ENCODE measurements at places on chromosomes 5 and 9.

DNA sequence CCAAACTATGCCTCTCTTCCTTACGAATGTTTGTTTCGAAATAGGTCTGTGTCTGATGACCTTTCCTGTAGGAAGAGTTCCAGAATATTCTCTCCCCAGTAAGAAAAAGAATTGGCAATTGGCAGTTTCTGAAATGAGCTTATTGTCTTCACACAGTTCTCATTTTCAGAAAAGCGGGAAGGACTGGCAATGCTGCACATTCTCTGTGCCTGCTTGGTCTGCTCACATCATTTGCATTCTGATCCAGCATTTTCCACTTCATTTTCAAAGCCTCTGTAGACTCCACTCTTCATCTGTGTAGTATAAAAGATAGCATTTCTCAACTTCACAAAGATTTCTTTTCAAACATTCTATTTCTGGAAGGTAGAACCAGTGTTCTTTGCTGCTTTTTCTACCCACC, 120.6 kb upstream of the CCDC112 start:
- DNase-seq, result no peak

- no peak for DNase-seq
Observed at GRCh38 chr5:175895686-175896102, 24.3 kb downstream of the CPLX2 start.

- DNase-seq, result no peak
Observed at GRCh38 chr5:178318893-178319292, 86.3 kb upstream of the PHYKPL start.

DNA sequence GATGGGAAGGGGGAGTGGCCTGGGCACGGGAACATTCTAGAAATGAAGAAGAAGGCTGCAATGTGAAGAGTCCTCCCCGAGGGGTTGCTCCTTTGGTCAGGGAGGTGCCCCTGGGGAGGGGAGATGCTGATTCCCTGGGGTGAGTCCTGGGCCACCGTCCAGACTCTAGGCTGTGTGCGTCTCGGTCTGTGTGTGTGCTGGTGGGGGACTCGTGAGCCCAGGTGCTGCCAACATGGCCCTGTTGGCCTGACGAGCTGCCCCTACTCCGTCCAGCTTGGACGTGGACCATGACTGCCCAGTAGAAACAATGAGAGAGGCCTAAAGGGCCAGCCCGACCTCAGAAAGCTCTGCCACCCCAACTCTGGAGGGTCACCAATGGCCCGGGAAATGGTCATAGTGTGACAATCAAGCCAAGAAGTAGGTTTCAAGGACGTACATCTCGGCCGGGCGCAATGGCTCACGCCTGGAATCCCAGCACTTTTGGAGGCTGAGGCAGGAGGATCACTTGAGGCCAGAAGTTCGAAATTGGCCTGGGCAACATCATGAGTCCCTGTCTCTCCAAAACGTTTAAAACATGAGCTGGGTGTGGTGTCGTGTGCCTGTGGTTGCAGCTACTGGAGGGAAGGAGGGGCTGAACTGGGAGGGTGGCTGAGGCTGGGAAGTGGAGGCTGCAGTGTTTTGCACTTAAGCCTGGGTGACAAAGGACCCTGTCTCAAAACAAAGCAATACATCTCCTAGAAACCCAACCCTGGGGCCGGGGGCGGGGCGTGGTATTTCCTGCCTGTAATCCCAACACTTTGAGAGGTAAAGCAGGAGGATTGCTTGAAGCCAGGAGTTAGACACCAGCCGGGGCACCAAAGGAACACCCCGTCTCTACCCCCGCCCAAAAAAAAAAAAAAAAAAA, 17.0 kb downstream of the LHX3 start:
- no peak for DNase-seq

DNA sequence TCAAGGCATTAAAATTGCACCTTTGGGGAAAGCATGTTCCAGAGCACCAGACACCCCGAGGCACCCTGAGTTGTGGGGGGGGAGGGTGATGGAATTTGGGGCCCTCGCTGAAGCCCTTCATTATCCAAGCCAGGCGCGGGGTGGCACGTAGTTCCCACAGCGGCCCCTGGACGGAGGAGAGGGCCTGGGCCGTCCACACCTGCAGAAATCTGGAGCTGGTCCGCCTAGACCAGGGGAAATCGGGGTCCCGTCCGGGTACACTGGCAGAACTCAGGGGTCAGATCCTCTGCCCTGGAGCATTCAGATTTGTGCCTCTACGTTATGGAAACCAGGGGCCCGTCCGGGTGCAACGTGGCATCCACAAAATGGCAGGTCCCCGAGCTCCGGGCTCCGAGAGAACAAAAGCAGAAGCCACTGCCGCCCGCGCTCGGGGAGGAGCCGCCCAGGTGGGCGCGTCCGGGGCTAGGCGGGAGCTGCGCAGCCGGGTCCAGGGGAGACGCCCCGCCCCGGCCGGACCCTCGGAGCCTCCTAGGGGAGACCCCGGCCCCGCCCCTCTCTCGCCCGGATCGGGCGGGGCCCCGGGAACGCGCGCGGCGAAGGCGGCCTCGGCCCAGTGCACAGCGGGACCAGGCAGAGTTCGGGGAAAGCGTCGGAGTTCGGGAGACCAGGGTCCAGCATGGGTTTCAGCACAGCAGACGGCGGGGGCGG, at the start of gene PLEKHG4B:
PLEKHG4B (plus strand) TSS at position 613 of the 708 bp plus-strand sequence; CDS start at position 677, 64 bp downstream.
- DNase-seq, result peak; percentile 18

- no peak for DNase-seq
Observed at GRCh38 chr9:132541870-132542830, 40.3 kb upstream of the BARHL1 start.

GRCh38 chr5:128870373-128870772, 94.9 kb upstream of the SLC27A6 start:
- no peak for DNase-seq

DNA sequence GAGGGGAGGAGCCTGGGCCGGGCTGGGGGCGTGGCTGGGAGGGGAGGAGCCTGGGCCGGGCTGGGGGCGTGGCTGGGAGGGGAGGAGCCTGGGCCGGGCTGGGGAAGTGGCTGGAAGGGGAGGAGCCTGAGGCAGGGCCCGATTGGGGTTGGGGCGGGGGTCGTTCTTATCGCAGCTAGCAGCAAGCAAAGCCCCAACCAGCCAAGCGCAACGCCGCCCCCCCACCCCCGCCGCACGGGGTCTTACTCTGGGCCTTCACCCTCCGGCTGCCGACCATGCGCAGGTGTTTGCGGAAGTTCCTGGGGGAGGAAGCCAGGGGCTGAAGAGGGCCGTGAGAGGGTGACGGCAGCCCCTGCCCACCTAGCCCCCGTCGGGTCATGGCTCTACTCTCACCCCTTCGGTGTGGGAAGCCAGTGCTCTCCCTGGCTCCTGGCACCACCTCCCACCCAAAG, 5.0 kb downstream of the NSMF start:
- peak; percentile 59 for DNase-seq

GRCh38 chr5:8053270-8053669, 184.3 kb downstream of the MTRR start:
- no peak for DNase-seq

DNA sequence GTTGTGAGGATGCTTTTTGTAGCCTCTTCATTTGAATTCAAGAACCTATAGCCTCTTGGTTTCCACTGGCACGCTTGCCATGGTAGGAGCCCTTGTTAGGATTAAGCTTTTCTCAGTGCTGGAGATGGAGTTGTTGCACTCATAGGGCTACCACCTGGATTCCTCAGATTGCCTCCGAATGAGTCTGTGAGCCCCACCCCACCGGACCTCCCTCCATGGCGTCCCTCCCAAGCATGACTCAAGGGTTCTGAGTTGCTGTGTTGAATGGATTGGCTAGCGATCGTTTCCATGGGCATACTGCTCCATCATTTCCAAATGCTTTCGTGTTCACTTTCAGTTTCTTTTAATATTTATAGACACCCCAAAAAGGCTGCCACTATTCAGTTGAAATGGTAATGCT, 69.9 kb downstream of the DAPK1 start:
- DNase-seq, result no peak

DNA sequence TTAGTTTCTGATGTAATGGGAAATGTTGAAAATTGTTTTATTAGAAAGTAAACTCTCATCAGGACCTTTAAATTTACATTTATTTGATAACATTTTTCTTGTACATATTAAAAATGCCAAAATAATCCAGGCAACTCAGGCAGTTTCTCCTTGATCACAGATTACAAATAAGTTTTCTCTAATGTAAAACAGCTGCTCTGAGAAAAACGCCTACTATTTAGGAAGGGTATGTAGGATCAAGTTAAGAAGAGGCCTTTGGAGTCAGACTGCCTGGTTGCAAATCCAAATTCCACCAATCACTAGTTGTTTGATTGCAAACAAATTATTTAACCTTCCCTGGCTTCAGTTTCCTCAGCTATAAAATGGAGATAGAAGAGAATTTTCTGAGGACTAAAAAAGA, 610.8 kb downstream of the PDE4D start:
- DNase-seq, result no peak

- no peak for DNase-seq
Observed at GRCh38 chr5:136035837-136036236, 7.0 kb downstream of the TGFBI start.

GRCh38 chr9:114551750-114552685, 35.6 kb upstream of the ATP6V1G1 start:
- no peak for DNase-seq

GRCh38 chr5:164597293-164597900, 1092.0 kb downstream of the MAT2B start:
- DNase-seq, result no peak

- DNase-seq, result no peak
Observed at GRCh38 chr9:125646621-125647100, 60.3 kb downstream of the MAPKAP1 start.

- DNase-seq, result no peak
Observed at GRCh38 chr5:66329078-66329477, 185.0 kb downstream of the SREK1 start.

DNA sequence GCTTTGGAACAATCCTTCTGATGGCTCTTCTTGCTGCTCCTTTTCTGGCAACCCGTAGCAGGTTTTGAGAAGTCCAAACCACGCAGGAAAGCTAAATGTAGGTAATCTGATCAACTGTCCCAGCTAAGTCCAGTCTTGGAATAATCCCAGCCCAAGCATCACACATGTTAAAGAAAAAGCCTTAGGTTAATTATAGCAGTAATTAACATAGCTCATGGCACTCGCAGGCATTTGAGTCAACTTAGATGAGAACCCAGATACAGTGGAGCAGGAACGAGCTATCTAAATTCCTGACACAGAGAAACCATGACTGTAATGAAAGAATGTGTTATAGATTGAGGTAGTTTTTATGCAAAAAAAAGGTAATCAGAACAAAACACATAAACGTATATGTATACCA, 844.8 kb downstream of the CDH9 start:
- DNase-seq, result no peak

DNA sequence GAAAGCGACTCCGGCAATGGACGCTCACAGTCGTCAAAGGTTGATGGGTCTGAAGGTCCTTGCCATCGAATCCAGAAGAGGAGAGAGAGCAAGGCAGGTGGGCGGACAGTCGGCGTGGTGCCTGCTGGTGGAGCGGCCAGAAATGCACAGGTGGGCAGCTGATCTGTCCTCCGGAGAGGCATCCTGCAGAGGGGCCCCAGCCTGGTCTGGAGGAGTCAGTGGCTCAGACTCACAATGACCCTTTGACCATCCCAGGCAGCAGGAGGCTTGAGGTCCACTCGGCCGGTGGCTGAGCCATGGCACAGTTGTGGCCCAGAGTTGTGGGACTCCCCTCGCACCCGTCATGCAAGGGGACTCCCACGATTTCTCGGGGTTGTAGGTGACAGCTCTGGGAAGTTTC, 34.4 kb upstream of the FCN2 start:
- no peak for DNase-seq

GRCh38 chr5:142652563-142652962, 33.3 kb downstream of the FGF1 start:
- DNase-seq, result no peak

GRCh38 chr9:12784461-12785259, 9.8 kb downstream of the LURAP1L start:
- DNase-seq, result no peak

DNA sequence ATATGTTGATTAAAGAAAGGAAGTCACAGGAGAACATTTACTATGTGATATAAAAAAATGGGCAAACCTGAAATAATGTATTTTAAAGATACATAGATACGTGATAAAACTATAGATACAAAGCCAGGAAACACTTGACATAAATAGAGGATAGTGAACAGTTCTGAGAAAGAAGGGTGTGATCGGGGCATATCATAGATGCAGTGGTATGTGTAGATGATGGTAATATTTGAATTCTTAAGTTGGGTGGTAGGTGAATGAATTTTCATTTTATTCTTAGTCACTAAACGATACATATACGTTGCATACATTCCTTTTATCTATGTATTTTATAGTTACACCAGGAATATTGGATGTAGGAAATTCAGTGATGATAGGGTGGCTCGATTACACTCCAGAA, 138.7 kb upstream of the ARRDC3 start:
- DNase-seq, result no peak

DNA sequence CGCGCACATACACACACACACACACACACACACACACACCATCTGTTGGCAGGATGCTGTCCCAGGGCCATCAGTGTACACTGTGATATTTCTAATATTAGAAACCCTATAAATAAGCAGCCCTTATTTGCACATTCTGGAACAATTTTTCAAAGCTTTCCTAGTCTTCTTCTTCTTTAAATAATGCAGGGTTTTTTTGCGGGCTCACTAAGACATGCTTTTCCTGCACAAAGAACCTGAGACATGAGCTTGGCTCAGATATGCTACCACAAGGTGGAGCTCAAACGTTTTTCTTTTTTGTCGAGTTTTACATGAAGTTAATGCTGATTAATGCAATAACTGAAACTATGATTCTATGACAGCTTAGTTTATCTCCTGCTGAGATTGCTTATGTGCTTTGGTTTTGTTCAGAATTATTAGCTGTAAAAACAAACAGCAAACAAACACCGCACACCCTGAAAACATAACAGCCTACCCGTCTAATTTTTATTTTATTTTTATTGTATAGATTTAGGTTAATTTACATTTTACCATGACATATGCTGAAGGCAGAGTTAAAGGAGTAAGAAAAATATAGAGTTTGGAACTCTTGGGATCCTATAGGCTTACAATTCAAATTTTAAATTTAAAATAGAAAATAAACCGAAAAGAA, 95.8 kb downstream of the ALDH1A1 start:
- DNase-seq, result no peak

DNA sequence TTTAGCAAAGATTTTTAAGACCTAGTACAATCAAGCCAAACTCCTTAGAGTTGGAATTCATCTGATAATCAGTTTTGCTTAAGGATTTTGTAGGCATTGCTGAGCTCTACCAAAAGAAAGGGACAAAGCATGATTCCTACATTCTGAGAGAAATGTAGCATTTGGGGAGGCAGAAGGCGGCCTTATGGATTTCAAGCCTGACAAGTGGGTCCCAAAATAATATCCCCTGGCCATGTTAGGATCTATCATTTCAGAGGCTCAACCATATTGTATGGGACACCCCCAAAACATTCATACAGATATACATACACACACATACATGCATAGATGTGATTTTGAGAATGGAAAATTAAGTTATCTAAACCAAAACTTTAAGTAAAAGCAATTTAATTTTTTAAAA, 257.8 kb upstream of the VLDLR start:
- DNase-seq, result no peak

DNA sequence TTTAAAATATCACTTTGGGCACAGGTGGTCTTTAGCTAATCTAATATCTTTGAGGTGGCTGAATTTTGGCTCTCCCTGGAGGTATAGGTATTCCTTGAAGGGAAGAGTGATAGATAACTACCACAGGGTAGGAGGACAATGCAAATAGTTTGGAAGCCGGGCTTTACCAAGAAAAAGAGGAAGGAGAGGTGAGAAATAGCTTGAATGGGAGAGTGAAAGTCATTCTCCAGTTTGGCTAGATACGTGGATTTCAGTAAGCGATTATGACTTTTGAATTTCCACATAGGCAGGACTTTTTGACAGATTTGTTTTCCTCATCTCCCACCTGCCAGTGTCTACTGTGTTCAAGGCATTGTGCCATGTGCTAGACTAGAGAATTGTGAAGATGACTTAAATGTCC, 45.5 kb downstream of the RASA1 start:
- DNase-seq, result no peak
